Keratinocyte (primary cell): ENCODE measurements at places on chromosomes 3 and 15. TPM values are rescaled to one million over a fixed set of nuclear protein-coding genes. Genes with fewer than 3 reads are reported as not detected.

FBXO40 gene
- not detected in 3 replicates for polyA plus RNA-seq

HIGD2B gene
- polyA plus RNA-seq = not detected in 3 replicates

TP63 gene
- 183 to 225 TPM (median 214 TPM) in 3 replicates for polyA plus RNA-seq

THOC7 gene
- 64.3 to 131 TPM (median 85.5 TPM) in 3 replicates for polyA plus RNA-seq

FBXL22 gene
- 0.04 TPM in 2 of 3 replicates, not detected in the other for polyA plus RNA-seq

PLA2G4D gene
- polyA plus RNA-seq = 0.45 to 1.5 TPM (median 0.69 TPM) in 3 replicates

MKRN3 gene
- polyA plus RNA-seq = not detected in 3 replicates

CX3CR1 gene
- polyA plus RNA-seq = 0.05 TPM in 2 of 3 replicates, not detected in the other

AADACL2 gene
- 0.30 to 0.38 TPM in 2 of 3 replicates, not detected in the other for polyA plus RNA-seq

OR5H15 gene
- not detected in 3 replicates for polyA plus RNA-seq

P2RY1 gene
- 0.45 to 1.1 TPM (median 1.1 TPM) in 3 replicates for polyA plus RNA-seq

TNFAIP8L3 gene
- polyA plus RNA-seq = 0.51 to 0.85 TPM (median 0.52 TPM) in 3 replicates

SLC28A2 gene
- polyA plus RNA-seq = not detected in 3 replicates

FOXB1 gene
- polyA plus RNA-seq = not detected in 3 replicates

BFSP2 gene
- not detected in 3 replicates for polyA plus RNA-seq

ECE2 gene
- not detected in 3 replicates for polyA plus RNA-seq

TLR9 gene
- polyA plus RNA-seq = not detected in 3 replicates

PLA2G4E gene
- 1.1 to 6.7 TPM (median 3.5 TPM) in 3 replicates for polyA plus RNA-seq

STRIT1 gene
- polyA plus RNA-seq = not detected in 3 replicates
